Suprapubic skin (tissue), 4 donors: ENCODE measurements at places on chromosomes 5 and 9. TPM values are rescaled to one million over a fixed set of nuclear protein-coding genes. Genes with fewer than 3 reads are reported as not detected.
A peak's percentile ranks its signal among the peaks of the same experiment; 100 is the strongest.

GRCh38 chr9:136520053-136520540 lies 25.8 kb downstream of the NOTCH1 start:
- H3K36me3 ChIP-seq: peaks cover 76% of the 10 kb centered on the region
- no peaks in the 10 kb centered on the region for H3K27me3 ChIP-seq
- H3K4me3 ChIP-seq: no peak overlapping the region
- H3K27ac ChIP-seq: no peak overlapping the region
- peaks cover 8% of the 10 kb centered on the region for H3K4me1 ChIP-seq

DNA sequence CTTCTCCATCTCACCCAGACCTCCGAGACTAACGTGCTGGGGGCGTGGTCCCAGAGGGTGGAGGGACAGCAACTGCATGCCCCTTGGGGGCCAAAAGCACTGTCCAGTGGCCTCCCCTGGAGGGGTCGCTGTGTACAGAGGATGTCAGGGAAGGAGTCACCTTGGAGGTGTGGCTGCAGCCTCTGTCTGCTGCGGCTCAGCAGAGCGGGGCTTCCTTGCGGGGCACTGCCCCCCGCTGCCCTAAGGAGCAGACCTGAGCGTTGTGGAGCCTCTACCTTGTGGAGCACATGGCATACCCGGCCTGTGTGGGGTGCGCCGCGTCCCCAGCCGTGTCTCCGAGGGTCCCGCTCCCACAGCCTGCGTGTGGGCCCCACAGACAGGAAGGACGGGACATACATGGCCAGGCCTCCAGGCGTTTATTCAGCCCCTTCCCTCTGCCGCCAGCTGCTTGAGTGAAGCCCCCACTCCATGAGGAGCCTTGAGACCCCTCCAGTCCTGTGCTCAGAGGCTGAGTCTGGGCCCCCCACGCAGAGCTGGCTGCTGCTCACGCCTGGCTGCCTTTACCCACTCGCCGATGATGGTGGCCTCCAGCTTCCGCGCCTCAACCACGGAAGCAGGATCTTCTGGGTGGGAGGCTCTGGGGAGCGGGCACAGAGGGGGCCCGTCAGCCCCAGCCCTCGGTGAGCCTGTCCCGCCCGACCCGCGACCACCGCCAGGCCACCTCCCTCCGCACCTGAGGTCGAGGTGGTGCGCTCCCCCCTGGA lies 4.2 kb downstream of the DPP7 start:
- H3K4me1 ChIP-seq: peaks cover 20% of the 10 kb centered on the region
- no peak for DNase-seq
- no peak overlapping the region for H3K4me3 ChIP-seq
- H3K27me3 ChIP-seq: no peaks in the 10 kb centered on the region
- peaks cover 77% of the 10 kb centered on the region for H3K36me3 ChIP-seq

- H3K27me3 ChIP-seq: no peaks in the 10 kb centered on the region
- peak; percentile 85 for DNase-seq
- peaks cover 62% of the 10 kb centered on the region for H3K4me1 ChIP-seq
- peak within 1 kb of the TSS; percentile 59 for H3K4me3 ChIP-seq
- H3K27ac ChIP-seq: peak within 1 kb of the TSS; percentile 81
Measured at GRCh38 chr9:33446946-33447798, at the start of gene AQP3. AQP3 (minus strand) TSS chr9:33447593; CDS start chr9:33447530, 63 bp downstream.

DNA sequence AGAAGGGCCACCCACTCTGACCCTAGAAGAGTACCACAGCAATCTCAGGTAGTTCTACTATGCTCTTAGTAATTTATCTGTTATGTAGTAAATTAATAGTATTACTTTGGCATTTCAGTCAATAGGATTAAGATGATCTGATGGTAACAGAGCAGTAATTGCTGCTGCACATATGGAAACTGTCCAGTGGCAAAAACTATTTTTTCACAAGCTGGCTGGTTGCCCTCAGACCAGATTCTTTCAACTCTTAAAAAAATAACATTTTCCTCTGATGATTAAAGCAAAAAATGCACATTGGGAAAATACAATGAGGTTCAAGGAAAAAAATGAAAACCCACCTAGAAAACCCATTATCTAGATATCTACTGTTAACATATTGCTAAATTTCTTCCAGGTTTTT lies 19.7 kb downstream of the GLRA1 start:
- no peak overlapping the region for H3K4me3 ChIP-seq
- no peaks in the 10 kb centered on the region for H3K36me3 ChIP-seq
- H3K4me1 ChIP-seq: no peaks in the 10 kb centered on the region
- H3K27ac ChIP-seq: no peak overlapping the region
- no peaks in the 10 kb centered on the region for H3K27me3 ChIP-seq

DNA sequence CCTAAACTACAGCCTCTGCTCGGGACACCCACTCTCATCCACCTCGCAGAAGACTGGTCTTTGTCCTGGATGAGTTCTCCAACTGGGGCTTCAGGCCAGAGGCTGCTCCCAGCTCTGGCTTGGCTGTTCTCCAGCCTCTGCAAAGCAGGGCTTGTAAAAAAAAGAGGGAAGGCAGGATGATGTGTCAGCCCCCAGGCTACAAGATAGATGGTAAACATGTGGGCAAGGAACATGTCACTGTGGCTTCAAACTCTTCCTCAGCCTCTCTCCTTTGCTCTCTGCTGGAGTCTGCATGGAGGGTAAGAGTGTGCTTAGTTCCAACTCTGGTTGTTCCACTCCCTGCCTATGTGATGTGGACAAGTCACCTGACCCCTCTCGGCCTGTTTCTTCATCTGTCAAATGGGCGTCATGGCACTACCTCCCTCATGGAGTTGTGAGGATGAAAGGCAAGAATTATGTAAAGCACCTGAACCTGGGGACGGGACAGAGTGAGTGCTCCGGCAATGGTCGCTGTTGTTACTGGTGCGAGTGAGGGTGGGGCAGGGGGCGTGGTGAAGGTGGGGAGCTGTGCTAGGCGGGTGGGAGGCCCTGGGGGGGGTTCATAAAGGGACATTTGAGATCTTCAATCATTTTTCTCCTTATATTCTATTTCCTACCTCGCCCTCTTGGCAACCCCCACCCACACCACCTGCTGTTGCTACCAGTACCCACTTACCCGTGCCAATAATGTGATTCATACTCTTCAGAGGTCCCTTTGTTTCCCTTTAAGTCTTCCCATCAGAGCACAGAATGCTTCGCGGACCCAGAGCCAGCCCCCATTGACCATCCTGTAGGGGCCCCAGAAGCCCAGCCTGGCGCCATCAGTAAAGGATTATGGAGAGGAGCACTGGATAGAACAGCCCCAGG lies 6.8 kb upstream of the ZNF79 start:
- peaks cover 24% of the 10 kb centered on the region for H3K4me1 ChIP-seq
- DNase-seq: no peak
- no peaks in the 10 kb centered on the region for H3K36me3 ChIP-seq
- peak overlapping the region; percentile 45 for H3K27ac ChIP-seq
- no peaks in the 10 kb centered on the region for H3K27me3 ChIP-seq

DNA sequence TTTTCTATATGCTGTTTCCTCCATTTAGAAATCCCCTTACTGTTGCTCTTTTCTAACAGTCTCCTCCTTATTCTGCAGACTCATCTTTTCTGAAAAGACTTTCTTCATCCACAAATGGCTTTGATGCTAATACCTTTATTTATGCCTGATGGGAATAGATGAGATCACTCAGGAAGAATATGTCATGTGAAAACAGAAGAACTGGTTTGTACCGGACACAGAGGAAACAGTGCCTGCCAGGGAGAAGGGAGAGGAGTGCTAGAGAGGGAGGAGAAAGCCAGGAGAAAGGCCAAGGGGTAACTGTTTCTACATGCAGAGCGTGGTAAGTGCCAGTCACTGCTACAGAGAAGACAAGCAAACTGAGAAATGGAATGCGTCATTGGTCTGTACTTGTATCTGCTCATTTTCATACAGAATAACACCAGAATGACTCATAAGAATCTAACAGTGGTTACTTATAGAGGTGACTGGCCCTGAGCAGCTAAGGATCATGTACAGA lies 45.9 kb upstream of the PJA2 start:
- no peak for DNase-seq
- no peaks in the 10 kb centered on the region for H3K36me3 ChIP-seq
- no peaks in the 10 kb centered on the region for H3K27me3 ChIP-seq
- peaks cover 26% of the 10 kb centered on the region for H3K4me1 ChIP-seq
- H3K27ac ChIP-seq: peak overlapping the region; percentile 54

- peak; percentile 94 for DNase-seq
- no peaks in the 10 kb centered on the region for H3K27me3 ChIP-seq
- no peak overlapping the region for H3K27ac ChIP-seq
- peaks cover 37% of the 10 kb centered on the region for H3K4me1 ChIP-seq
- no peak overlapping the region for H3K4me3 ChIP-seq
Measured at GRCh38 chr9:134443174-134444037, 117.2 kb downstream of the RXRA start.

DNA sequence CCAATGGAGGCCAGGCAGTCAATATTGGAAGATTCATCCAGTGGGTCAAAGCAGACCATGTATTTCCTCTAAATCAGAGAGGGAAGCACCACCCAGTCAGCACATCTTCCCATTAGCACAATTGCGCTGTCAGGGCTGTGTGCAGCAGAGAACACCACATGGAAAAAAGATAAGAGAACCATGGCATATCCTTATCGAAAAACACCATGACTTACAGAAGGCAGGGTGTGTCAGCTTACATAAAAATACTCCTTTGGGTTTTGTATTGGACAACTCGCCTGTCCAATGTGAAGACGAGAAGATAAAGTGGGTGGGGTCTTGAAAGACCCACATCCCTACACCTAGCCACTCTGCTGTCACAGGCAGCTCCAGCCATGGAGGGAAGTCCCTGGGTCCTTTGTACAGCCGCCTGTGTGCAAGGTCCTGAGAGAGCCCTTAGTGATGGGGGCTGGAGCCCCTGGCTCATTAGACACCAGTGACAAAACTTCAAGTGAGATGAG lies 71.9 kb upstream of the SPATA31E1 start:
- H3K27me3 ChIP-seq: peaks cover 8% of the 10 kb centered on the region
- H3K36me3 ChIP-seq: no peaks in the 10 kb centered on the region
- H3K4me3 ChIP-seq: no peak overlapping the region
- H3K4me1 ChIP-seq: no peaks in the 10 kb centered on the region

DNA sequence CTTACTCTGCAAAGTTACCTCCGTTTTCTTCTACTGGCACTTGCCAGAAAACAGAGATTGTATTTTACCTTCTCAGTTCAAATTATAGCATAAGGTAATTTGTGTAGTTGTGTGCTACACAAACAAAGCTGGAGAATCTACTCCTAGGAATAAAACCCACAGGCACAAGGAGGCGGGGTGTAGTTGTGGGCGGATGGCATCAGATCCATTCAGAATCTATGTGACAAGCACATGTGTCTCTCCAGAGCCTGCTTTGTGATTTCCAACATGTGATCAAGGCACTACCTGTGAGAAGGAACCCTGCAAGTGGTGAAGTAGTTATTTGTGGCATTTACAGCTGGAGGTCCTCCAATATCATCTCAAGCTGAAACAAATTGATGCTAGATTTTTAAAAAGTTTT lies 39.0 kb downstream of the GAS1 start:
- H3K4me1 ChIP-seq: peaks cover 3% of the 10 kb centered on the region
- no peak overlapping the region for H3K4me3 ChIP-seq
- no peak overlapping the region for H3K27ac ChIP-seq
- H3K27me3 ChIP-seq: peaks cover 5% of the 10 kb centered on the region
- no peaks in the 10 kb centered on the region for H3K36me3 ChIP-seq
- no peak for DNase-seq

DNA sequence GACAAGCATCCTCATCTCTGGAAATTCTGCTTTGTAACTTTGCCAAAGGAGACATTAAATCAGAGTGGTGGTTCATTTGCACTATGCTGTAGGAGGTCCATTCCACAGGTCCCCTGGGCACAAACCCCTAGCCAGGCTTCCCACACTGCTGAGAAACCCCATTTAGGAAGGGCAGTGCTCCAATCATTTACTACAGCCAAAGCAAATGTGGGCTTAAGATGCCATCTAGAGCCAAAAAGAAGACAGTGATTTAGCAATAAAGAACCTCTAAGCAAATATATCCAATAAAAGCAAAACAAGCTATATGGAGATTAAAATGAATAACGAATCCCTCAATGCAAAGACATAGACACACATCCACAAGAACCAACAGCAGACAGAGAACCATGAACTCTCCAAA lies 129.0 kb upstream of the ALDH1B1 start:
- H3K27me3 ChIP-seq: no peaks in the 10 kb centered on the region
- H3K4me1 ChIP-seq: no peaks in the 10 kb centered on the region
- DNase-seq: no peak
- H3K36me3 ChIP-seq: no peaks in the 10 kb centered on the region

DNA sequence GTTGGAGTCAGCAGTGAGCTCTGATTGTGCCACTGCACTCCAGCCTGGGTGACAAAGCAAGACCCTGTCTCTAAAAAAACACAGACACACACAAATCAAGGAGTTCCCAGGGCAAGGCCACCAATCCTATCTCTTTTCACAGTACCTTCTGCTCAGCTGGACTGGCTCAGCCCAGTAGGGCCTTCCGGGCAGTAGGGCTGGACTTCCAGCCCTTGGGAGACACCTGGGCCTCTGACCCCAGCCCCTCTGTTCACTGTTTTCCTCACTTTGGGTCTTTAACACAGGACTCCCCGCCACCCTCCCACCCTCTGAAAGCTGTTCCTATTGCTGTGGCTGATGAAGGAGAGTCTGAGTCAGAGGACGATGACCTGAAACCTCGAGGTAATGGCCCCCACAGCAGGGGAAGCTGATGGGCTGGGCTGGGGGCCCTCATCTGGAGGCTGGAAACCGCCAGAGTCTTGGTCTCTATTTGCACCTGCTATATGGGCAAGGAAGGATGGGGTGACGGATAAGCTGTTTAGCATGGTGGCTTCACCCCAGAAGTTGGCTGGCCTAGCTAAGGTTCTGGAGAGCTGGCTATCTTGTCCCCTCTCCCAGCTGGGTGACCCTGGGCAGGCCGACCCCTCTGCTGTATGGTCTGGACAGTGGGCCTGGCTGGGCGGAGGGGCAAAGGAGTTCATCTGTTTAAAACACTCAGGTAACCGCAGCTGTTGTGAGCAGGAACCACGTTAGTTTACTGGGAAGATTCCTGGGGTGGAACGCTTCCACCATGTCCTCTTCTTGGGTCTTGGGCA lies 25.6 kb downstream of the USP20 start:
- no peaks in the 10 kb centered on the region for H3K27me3 ChIP-seq
- no peak overlapping the region for H3K27ac ChIP-seq
- no peak for DNase-seq
- H3K4me1 ChIP-seq: no peaks in the 10 kb centered on the region
- no peak overlapping the region for H3K4me3 ChIP-seq
- H3K36me3 ChIP-seq: peaks cover 68% of the 10 kb centered on the region

DNA sequence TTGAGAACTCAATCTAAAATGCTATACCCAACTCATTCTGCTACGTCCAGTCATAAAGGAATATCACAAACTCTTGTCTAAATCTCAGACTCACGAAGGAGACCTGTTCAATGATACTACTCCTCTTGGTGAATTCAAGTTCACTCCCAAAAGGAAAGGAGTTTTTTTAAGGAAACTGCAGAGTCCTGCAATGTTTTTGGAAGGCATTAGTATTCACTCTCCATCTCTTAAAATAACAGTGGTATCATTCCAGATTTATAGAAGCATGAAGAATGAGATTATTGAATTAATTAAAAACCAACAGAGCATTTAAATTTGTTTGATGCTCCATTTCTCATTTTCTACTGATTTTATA lies 73.4 kb downstream of the FOXD1 start:
- H3K27ac ChIP-seq: no peak overlapping the region
- H3K36me3 ChIP-seq: no peaks in the 10 kb centered on the region
- no peak for DNase-seq
- H3K27me3 ChIP-seq: peaks cover 32% of the 10 kb centered on the region
- H3K4me3 ChIP-seq: no peak overlapping the region

The RELL2 gene
- total RNA-seq: 7.3 TPM

The SLC31A2 gene
- 49.8 TPM for total RNA-seq

The PCDHA4 gene
- 0.21 TPM for total RNA-seq

The TMC1 gene
- not detected for total RNA-seq

The PCDH1 gene
- total RNA-seq: 76.2 TPM

The GGTA1 gene
- 5.8 TPM for total RNA-seq

The FCN2 gene
- not detected for total RNA-seq

The DBH gene
- not detected for total RNA-seq
